ENCODE measurements at places on chromosomes 12 and 14.

DNA sequence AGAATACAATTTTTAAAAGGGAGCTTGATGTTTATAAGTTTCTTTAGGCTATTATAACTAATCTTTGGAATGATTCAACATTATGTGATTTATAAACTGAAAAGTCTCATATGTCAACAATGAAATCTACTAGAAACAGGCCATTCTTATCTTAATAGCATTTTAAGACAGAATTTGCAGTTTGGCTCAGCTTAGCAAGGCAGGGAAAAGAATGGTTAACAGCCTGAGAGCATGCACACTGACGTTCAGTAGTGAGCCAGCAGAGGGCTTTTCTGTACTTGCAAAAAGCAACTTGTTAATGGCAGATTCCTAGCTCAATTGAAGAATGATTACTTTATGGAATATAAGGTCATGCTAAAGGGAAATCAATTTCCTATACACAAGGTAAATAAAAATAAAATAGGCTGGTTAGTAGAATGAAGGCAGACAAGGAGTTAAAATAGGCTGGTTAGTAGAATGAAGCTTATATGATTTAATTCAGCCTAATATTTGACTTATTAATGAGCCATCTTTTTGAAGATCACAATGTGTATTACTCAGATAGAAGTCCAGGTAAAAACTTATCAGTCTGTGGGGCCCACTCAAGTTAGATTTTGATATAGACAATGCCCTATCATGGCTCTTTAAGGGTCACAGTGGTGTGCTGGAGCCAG is 95.9 kb downstream of the OTOGL start:
- DNase-seq, result no peak

GRCh38 chr12:105626653-105627052 is 296.2 kb downstream of the C12orf75 start:
- DNase-seq, result no peak

DNA sequence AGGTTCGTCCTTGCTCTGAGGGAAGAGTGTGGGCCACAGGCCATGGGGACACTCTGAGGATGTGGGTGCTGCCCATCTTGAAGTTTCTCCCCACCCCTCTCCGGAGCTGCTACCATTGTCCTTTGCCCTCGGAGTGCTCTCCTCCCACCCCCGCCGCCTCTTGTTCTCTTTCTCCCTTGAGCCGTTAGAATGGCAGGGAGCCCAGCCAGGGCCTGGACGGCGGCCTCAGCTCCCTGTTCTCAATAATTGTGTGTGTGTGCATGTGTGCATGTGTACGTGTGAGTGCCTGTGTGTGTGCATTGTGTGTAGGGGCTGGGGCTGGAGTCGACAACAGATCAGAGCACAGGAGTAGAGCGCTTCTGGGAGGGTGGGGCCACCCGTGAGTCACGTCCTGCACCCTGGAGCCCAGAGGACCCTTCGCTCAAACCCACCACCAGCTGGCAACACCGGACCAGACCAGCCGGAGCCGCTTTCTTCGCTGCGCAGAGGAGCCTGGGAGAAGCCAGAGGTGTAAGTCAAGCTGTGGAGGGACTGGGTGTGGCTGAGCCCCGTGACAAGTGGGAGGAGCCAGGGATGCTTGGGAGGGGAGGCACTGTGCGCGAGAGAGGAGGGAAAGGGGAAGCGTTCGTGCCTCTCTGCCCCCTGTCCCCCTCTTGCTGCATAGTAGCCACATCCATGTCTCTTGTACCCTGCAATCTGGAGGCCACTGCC is 25.9 kb upstream of the KCNA5 start:
- DNase-seq, result no peak

DNA sequence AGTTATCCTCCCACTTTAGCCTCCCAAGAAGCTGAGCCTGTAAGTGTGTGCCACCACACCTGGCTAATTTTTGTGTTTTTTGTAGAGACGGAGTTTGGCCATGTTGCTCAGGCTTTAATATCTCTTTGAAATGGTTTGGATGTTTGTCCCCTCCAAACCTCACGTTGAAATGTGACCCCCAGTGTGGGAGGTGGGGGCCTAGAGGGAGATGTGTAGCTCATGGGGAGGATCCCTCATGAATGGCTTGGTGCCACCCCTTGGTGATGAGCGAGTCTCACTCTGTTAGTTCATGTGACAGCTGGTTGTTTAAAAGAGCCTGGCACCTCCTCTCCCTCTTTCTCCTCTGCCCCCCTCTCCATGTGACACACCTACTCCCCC is 23.6 kb upstream of the TTC7B start:
- no peak for DNase-seq

GRCh38 chr12:112973011-112973735 is 5.1 kb upstream of the OAS2 start:
- DNase-seq, result no peak

GRCh38 chr14:96799489-96800054 is 2.4 kb downstream of the VRK1 start:
- DNase-seq, result no peak

DNA sequence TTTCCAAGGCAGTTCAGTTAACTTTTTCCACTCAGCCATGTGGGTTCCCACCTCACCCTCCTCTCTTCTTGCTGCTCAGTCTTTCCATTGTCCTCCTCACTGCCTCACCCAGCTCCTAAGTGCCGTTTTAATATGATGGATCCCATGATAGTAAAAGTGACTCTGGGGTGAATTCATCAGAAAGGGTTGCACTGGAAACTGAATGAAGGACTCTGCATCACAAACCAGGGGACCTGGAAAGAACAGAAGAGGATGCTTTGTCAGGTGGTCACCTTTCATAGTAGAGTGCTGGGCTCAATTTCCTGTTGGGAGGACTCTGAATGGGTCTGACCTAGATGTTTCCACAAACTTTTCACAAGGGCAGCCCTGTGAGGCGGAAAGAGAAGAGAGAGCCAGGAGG is 67.8 kb upstream of the SLC8A3 start:
- DNase-seq, result no peak

- DNase-seq, result no peak
Observed at GRCh38 chr12:77202457-77203060, 137.2 kb upstream of the E2F7 start.

DNA sequence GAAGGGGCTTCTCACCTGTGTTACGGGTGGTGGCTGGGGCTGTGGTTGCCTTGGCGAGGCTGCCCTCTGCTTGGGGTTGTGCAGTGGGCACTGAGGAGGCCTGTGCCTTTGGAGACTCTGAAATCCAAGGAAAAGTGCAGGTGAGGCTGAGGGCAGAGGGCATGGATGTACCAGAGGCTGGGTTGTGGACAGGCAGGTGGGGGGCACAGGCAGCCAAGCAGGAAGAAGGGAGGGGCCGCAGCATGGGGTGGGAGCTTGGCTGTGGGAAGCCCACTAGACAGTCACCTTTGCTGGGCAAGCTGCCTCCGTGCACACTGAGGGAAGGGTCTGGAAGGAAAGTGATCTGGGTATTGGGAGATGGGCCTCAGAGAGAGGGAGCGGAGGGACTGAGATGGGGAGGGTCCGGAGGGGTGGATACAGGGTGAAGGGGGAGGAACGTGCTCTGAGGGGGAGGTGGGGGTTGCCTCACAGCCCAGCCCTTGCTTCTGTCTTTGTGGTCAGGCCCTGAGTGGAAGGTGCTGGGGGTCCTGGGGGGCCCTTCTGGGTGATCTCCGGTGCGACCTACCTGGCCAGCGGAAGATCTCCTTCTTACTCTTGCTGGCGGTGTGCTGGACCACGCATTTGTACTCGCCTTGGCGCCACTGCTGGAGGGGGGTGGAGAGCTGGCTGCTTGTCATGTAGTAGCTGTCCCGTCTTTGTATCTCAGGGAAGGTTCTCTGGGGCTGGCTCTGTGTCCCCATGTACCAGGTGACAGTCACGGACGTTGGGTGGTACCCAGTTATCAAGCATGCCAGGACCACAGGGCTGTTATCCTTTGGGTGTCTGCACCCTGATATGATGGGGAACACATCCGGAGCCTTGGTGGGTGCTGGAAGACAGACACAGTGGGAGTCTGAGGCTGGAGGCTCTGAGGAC is 318.7 kb downstream of the TMEM121 start:
- no peak for DNase-seq

DNA sequence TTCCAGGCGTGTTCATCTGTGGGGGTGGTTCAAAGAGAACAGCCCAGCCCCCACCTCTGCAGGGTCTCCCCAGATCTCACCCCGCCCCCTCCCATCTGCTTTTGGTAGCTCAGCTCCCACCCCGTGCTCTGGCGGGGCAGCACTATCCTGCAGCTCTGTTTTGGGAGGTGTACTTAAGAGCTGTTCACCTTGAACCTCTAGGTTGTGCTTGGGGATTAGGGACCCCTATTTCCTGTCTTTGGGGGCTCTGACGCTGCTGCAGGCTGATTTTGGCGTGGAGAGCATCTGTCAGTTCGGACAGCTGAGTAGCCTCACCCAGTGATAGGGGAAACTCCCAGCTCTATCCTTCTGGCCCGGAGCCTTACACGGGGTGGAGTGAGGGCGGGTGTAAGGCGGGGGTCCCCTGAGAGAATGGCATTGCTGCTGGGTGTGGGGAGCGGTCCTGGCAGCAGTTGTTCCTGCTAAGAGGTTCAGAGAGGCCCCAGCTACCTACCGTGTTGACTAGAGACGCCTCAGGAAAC is 765 bp downstream of the TMEM120B start:
- DNase-seq, result no peak

- DNase-seq, result peak; percentile 21
Observed at GRCh38 chr14:96039633-96040311, 610 bp downstream of the C14orf132 start.

Data from activated T-cell treated with anti-CD3 and anti-CD28 coated beads, Interleukin-2, amount 50 U/mL, for 72 hours (primary cell).